Activated CD4-positive, alpha-beta T cell treated with anti-CD3 and anti-CD28 coated beads for 24 hours (primary cell): ENCODE measurements at places on chromosomes 13 and 19.

- DNase-seq: no peak
These were observed 461.9 kb downstream of the PCDH17 start for GRCh38 chr13:58093394-58093793.

DNA sequence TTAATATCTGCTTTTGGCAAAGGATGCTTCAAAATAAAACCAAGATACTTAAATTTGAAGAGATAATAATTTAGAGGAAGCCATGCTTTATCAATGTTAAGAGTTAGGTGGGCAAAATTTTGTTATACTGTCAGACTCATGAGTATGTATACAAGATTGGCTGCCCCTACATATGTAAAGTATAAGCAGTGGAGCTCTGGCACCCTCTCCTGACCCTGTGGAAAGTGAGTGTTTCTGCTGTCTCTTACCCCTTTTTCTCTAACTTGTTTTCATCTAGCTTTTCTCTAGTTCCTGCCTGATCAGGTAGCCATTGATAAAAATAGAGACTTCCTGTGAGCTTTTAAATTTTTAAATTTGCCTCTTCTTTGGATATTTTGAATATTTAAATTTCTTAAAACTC lies 710.9 kb upstream of the SPRY2 start:
- DNase-seq: no peak

GRCh38 chr13:77235456-77236022 lies 91.4 kb downstream of the MYCBP2 start:
- no peak for DNase-seq

- DNase-seq: no peak
These were observed 9.8 kb upstream of the MZF1 start for GRCh38 chr19:58582985-58583384.

GRCh38 chr19:5122671-5123409 lies 153.9 kb downstream of the KDM4B start:
- no peak for DNase-seq
